ENCODE measurements at places on chromosomes 2 and 18.
A peak's percentile ranks its signal among the peaks of the same experiment; 100 is the strongest.

DNA sequence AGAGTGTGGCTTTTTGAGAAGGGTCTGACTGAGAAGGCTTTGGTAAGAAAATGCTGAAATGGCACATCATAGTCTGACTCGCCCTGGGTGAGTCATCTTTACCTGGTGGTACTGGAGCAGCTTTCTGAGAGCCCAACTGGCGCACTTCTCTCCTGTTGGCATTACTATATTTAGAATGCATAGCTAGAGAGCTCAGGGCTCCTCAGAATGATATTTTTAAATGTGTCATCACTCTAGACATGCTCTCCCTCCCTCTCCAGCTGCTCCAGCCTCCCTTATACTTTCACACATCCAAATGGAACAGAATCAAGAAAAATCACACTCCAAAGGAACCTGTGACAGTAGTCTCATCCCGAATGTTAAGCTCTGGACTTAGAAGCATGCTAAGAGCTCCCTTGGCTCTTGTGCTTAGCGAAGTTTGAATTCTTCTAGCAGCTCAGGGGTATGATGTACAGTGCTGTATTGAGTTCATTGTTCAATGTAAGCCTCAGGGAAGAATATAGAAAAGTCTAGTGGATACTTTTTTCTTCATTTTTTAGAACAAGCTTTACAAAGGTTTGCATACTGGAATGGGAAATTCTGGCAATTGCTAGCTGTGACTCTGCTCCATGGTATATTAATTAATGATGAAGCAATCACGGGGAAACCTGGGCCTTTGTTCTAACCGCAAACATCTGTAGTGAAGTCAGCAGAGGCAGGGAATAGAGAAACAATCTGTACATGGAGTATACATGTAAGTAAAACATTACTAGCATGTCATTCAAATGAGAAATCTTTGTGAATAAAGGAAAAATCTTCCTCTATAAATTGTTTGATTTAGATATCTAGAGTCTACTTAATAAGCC is 751.2 kb upstream of the NRXN1 start:
- no peaks in the 10 kb centered on the region for H3K27me3 ChIP-seq
- no peaks in the 10 kb centered on the region for H3K4me1 ChIP-seq
- no peak overlapping the region for H3K4me3 ChIP-seq
- no peak for DNase-seq

DNA sequence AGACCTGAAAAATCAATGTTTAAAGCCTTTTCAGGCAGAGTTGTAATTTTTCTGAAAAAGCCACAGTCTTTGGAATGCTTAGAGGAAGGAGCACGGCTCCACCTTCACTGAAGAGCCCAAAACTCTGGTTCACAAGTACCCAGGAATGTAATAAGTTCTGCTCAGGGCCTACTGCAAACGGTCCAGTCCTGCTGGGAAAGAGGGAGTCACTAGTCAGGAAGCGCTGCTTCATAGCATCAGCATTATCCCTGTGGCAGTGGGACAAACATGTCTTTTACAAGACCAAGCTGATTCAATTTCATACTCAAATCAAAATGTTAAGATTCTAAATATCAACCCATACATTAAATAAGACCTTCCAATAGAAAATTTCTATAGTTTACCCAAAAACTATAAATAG is 152.9 kb upstream of the PGAP1 start:
- DNase-seq = no peak
- no peak overlapping the region for H3K27ac ChIP-seq
- no peaks in the 10 kb centered on the region for H3K36me3 ChIP-seq
- H3K27me3 ChIP-seq = no peaks in the 10 kb centered on the region

- H3K27ac ChIP-seq = no peak overlapping the region
- no peaks in the 10 kb centered on the region for H3K36me3 ChIP-seq
- no peaks in the 10 kb centered on the region for H3K27me3 ChIP-seq
- H3K4me1 ChIP-seq = no peaks in the 10 kb centered on the region
Observed at GRCh38 chr2:153106802-153107477, 371.6 kb downstream of the RPRM start.

- no peak for DNase-seq
- no peak overlapping the region for H3K27ac ChIP-seq
- H3K4me1 ChIP-seq = no peaks in the 10 kb centered on the region
- H3K4me3 ChIP-seq = no peak overlapping the region
Observed at GRCh38 chr2:195602687-195603086, 54.3 kb upstream of the SLC39A10 start.

DNA sequence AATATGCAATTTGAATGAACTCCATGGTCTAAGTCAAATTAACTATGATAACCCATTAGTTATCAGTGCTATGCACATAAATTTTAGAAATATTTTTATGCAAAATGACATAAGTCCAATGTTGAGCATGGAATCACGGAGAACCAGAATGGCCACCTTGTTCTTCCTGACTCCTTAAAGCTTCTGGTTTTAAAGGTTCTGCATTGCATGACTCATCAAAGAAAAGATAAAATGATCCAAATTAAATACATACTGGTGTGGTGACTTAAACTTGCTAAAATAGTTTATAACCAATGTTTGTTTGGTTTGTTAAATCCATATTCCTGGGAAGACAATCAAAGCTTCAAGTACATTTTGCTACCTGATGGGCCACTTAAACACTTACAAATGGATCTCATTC is 1146.9 kb upstream of the NRXN1 start:
- H3K4me1 ChIP-seq = no peaks in the 10 kb centered on the region
- no peaks in the 10 kb centered on the region for H3K27me3 ChIP-seq
- peaks cover 5% of the 10 kb centered on the region for H3K36me3 ChIP-seq
- no peak for DNase-seq
- H3K4me3 ChIP-seq = no peak overlapping the region
- no peak overlapping the region for H3K27ac ChIP-seq

DNA sequence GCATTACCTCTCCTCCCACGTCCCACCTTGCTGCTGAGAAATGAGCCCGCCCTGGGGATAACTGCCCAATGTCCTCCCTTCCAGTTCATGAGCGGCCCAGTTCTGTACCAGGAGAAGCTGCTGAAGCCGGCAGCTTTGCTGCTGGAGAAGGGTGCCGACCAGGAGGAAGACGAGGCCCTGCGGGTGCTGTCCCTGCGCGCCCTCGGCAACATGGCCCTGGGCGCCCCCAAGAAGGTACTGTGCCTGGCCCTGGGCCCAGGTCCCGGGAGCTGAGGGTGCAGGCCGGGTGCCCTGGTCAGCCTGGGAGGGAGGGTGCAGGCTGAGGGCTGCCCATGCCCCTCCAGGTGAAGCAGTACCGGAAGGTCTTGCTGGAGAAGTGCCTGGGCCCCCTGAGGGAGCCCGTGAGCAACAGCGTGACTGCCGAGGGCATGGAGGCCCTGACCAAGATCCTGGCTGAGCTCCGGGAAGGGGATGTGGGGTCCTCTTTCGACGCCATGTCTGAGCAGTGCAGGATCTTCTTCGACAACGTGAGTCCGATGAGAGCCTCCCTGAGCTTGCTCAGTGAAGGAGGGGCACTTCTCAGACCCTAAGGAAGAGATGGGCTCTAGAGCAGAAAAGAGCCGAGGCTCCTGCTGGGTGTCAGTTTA is 25.7 kb downstream of the HJURP start:
- no peaks in the 10 kb centered on the region for H3K27me3 ChIP-seq
- peaks cover 10% of the 10 kb centered on the region for H3K4me1 ChIP-seq
- DNase-seq = no peak
- H3K27ac ChIP-seq = no peak overlapping the region

DNA sequence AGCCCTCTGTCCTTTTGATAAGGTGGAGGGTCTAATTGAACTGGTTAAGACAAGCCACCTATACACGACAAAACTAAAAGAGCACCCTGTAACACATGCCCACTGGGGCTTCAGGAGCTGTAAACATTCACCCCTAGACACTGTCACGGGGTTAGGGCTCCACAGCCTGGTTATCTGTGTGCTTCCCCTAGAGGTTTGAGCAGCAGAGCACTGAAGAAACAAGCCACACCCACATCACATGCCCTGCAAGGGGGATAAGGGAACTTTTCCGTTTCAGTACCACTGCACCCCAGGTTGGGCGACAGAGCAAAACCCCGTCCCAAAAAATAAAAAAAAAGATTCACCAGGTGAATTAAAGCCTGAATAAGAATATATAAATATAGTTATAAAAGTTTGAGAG is 913.7 kb upstream of the ACVR2A start:
- DNase-seq = no peak
- H3K27me3 ChIP-seq = no peaks in the 10 kb centered on the region
- H3K4me3 ChIP-seq = no peak overlapping the region
- H3K36me3 ChIP-seq = no peaks in the 10 kb centered on the region

DNA sequence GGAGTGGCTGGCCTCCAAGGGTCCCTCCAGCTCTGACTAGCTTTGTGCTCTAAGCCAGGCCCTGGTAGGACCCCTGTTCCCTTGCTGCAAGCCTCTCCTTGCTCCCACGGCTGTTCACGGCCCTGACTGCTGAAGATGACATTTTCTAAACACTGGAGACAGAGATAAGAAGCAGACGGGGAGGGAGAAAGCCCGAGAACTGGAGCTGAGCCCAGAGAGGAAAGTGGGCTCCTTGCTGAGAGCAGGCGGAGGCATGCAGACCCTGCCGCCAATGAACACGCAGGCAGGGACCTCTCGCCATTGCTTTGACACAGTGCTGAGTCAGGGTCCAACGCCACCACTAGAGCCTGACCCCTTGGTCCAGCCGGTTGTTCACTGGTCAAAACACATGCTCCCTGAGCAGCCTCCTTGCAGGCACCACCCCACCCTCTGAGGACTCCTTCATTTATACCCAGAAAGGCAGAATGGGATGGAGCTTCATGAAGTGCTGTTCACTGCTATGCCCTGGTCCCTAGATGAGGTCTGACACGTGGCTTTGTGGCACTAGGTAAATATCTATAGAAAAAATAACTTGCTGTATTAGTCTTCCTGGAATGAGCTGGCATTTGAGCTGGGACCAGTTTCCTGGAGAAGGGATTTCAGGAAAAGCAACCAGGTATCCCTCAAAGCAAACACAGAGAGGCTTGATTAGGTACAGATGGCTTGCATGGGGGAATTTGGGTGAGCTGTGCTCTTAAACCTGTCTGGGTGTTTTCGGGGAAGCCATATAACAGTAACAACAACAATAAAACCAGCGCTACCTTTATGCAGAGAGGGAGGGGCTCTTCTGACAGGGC is 65.7 kb downstream of the MCFD2 start:
- no peaks in the 10 kb centered on the region for H3K4me1 ChIP-seq
- H3K36me3 ChIP-seq = no peaks in the 10 kb centered on the region
- no peak overlapping the region for H3K27ac ChIP-seq
- DNase-seq = no peak
- H3K27me3 ChIP-seq = no peaks in the 10 kb centered on the region
- no peak overlapping the region for H3K4me3 ChIP-seq

DNA sequence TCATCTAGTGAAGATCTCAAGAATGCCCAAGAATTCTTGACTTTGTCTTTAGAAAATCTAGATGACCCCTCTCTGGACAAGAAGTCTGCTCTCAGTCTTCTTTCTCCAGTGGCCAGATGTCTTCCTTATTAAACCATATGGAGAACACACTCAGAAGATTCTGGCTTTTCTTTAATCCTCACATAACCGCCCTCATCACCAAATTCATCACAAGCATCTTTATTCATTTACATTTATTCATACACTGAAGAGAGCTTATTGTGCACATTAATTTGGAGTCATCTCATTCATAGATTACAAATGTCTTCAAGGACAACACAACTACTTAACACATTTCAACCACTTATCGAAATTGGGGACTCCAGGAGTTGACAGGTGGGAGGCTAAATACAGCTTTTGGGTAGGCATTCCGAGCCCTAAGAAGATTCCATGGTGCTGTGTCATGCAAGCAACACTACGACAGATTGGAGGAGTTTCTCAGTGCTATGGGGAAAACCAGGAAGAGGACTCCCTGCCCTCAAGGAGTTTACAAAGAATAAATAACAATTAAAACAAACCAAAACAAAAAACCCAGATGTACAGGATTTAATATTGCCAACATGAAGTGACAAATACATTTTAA is 64.8 kb upstream of the LCLAT1 start:
- no peaks in the 10 kb centered on the region for H3K27me3 ChIP-seq
- H3K36me3 ChIP-seq = no peaks in the 10 kb centered on the region
- DNase-seq = no peak
- no peaks in the 10 kb centered on the region for H3K4me1 ChIP-seq

DNA sequence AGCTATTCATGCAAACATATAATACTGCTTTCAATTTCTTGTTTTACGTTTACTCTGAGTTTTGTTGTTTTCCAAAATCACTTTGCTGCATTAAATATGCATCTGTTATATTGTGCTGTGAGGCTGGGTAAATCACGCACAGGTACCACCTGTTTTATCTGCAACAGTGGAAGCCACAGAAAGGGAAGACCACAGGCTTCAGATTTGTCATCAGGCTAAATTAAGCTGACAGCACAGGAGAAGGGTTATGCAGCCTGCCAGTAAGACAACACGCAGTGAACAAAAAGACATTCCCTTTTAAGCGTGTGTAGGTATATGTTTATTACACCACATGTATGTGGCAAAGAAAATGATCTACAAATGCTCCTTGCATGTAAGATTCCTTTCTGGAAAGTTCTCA is 38.2 kb downstream of the ZNF516 start:
- DNase-seq = no peak
- peaks cover 64% of the 10 kb centered on the region for H3K4me1 ChIP-seq
- peak overlapping the region; percentile 39 for H3K27ac ChIP-seq
- H3K36me3 ChIP-seq = no peaks in the 10 kb centered on the region
- no peaks in the 10 kb centered on the region for H3K27me3 ChIP-seq

GRCh38 chr18:11500153-11501122 is 109.0 kb upstream of the SLC35G4 start:
- H3K4me3 ChIP-seq = no peak overlapping the region

- no peaks in the 10 kb centered on the region for H3K4me1 ChIP-seq
- H3K4me3 ChIP-seq = no peak overlapping the region
- H3K27ac ChIP-seq = no peak overlapping the region
- DNase-seq = peak; percentile 4
Observed at GRCh38 chr2:184270660-184271059, 327.7 kb upstream of the ZNF804A start.

DNA sequence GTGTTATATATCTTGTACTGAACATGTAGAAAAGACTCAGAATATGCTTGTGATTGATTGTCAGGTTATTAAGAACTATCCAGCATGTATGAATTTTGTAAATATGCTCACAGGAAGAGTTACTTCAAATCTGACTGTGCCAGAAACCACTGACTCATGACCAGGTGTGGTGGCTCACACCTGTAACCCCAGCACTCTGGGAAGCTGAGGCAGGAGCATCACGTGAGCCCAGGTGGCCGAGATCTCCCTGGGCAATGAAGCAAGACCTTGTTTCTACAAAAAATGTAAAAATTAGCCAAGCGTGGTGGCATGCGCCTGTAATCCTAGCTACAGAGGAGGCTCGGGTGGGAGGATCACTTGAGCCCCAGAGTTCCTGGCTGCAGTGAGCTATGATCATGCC is 126.6 kb downstream of the COMMD1 start:
- H3K4me1 ChIP-seq = peaks cover 13% of the 10 kb centered on the region
- H3K4me3 ChIP-seq = no peak overlapping the region
- H3K36me3 ChIP-seq = no peaks in the 10 kb centered on the region
- no peaks in the 10 kb centered on the region for H3K27me3 ChIP-seq

DNA sequence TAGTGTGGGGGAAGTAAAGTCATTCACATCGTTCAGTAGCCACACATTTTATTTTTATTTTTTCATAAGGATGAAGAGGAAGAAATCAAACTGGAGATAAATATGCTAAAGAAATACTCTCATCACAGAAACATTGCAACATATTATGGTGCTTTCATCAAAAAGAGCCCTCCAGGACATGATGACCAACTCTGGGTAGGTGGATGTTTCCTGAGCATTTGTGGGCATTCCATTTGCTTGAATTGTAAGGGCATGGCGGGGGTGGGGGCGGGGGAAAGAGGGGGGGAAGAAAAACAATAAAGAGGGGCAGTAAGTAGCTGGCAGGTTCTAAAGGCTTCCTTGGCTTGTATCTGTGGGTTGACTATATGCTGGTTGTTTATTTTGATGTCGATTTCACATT is 126.4 kb downstream of the MAP4K4 start:
- H3K4me3 ChIP-seq = no peak overlapping the region
- H3K27me3 ChIP-seq = no peaks in the 10 kb centered on the region
- peaks cover 4% of the 10 kb centered on the region for H3K36me3 ChIP-seq
